Epithelial cell of proximal tubule (primary cell): ENCODE measurements at places on chromosomes 5 and 9. TPM values are rescaled to one million over a fixed set of nuclear protein-coding genes. Genes with fewer than 3 reads are reported as not detected.

DNA sequence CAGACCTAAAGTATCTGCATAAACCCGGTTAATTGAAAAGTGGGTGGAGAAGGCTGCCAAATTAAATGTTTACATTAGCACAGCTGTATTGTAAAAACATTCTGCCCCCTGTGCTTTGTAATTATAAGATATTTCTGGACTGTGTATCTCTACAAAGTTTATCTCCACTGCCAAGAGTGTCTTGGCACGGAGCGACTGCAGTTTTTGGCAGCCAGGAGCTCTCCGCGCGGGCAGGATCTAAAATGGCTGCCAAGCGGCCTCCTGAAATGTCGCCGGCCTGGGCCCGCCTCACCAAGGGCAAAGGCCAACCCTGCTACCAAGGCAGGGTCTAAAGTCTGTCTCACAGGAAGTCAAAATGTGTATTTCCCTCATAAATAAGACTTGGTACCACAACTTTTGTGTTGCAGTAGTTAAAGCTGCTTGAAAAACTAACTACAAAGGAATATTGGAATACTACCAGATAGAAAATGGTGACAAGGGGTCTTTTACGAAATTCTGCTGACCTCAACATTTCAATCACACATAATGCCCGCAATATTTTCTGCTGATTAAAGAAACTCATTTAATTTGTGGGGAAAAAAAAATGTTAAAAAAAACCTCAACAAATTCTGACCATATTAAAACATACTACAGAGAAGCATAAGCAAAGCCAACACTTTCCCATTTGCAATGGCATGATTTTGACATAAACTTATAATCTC, 110.4 kb downstream of the NFIB start:
- DNase-seq: no peak

- no peak for DNase-seq
Measured at GRCh38 chr5:148208226-148208625, 5.4 kb downstream of the SPINK6 start.

- DNase-seq: no peak
Measured at GRCh38 chr5:125480911-125481310, 734.5 kb upstream of the ZNF608 start.

The NTNG2 gene
- total RNA-seq: 0.07 TPM in 1 of 2 replicates, not detected in the other

DNA sequence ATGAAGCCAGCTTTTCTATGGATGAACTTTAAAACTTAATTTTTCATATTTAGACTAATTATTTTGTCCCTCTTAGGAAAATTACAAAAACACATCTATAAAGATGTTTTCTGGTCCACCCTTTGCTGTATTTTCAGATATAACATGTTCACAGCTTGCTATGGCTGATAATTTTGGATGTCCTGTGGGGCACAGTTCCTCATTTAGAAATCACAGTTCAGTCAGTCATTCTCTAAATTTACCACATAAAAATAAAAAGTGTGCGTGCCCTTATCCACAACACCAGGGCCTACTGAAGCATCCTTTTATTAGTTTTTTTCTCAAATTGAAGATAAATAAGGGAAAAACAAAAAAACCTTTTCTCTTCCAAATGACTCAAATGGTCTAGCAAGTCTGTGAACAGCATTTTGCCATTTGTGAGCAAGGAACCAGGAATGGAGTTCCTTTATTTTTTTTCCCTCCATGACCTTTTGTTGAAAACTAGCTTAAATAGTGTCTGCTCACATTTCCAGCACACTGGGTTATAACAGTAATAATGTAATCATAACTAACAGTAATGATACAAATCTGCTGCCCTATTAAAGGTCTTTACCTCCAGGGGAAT, 87.1 kb downstream of the CEMIP2 start:
- no peak for DNase-seq

The GFRA3 gene
- 0.12 and 0.29 TPM in 2 replicates for total RNA-seq

The UGT3A2 gene
- not detected in 2 replicates for total RNA-seq

- no peak for DNase-seq
Measured at GRCh38 chr9:14347406-14348122, 33.6 kb upstream of the NFIB start.
